MM.1S (cell line): ENCODE measurements at places on chromosomes 3 and 15.

DNA sequence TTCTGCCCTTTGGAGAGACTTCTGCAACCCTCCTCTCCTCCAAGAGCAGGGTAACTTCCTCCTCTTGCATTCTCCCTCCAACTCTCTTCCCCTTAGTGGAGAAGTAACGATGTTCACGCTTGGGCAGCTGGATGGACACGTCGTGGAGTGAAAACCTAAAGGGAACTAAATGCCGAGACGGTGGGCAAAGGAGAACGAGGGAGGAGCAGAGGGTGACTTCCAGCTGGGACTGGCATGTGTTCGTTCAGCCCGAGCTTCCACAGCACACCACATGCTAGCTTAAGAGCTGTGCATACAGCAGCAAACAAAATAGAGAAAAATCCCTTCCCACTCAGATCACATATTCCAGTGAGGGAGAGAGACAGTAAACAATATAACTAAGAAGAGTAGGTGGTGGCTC, 179.8 kb downstream of the SLCO3A1 start:
- H3K4me3 ChIP-seq, result no peak overlapping the region
- no peak overlapping the region for H3K27ac ChIP-seq
- no peaks in the 10 kb centered on the region for H3K36me3 ChIP-seq
- H3K4me1 ChIP-seq, result no peaks in the 10 kb centered on the region

GRCh38 chr3:98322101-98322500, 31.6 kb upstream of the OR5K4 start:
- H3K4me1 ChIP-seq, result peaks cover 6% of the 10 kb centered on the region
- H3K4me3 ChIP-seq, result no peak overlapping the region
- H3K36me3 ChIP-seq, result no peaks in the 10 kb centered on the region
- no peak for DNase-seq
- H3K27me3 ChIP-seq, result no peaks in the 10 kb centered on the region
- no peak overlapping the region for H3K27ac ChIP-seq

- H3K27me3 ChIP-seq, result no peaks in the 10 kb centered on the region
- no peak for DNase-seq
- no peak overlapping the region for H3K27ac ChIP-seq
- H3K4me1 ChIP-seq, result no peaks in the 10 kb centered on the region
These were observed 9.2 kb downstream of the CD200R1 start for GRCh38 chr3:112965656-112966055.

- no peak overlapping the region for H3K4me3 ChIP-seq
- H3K4me1 ChIP-seq, result no peaks in the 10 kb centered on the region
- no peak for DNase-seq
- no peaks in the 10 kb centered on the region for H3K27me3 ChIP-seq
These were observed 29.0 kb downstream of the TMEM45A start for GRCh38 chr3:100521439-100521845.

DNA sequence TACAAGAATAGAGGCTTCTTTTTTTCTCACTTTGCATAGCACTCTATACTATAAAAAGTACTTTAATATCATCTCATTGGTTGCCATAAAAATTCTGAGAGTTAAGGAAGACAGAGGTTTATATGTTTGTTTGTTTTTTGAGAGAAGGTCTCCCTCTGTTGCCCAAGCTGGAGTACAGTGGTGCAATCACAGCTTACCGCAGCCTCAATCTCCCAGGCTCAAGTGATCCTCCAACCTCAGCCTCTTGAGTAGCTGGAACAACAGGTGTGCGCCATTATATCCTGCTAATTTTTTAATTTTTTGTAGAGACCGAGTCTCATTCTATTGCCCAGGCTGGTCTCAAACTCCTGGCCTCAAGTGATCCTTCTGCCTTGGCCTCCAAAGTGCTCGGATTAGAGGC, 250.2 kb downstream of the LPP start:
- DNase-seq, result no peak
- peaks cover 30% of the 10 kb centered on the region for H3K27me3 ChIP-seq
- H3K4me3 ChIP-seq, result no peak overlapping the region
- H3K36me3 ChIP-seq, result no peaks in the 10 kb centered on the region
- peaks cover 10% of the 10 kb centered on the region for H3K4me1 ChIP-seq

DNA sequence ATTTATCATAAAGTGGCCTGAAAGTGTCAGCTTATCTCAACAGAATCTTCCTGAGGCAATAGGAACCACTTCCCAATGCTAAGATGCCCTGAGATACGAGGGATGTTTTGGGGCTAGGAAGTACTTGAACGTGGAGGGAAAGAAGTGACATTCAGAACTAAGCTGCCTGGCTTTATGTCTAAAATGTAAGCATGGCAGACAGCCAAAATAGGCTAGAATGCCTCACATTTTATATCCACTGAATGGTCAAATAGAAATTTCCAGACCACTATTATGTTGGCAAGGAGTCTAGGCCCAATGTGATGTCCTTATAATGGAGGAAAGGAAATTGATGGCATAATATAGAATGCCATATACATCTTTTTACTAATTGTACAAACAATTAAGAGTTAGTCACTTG, 154.9 kb downstream of the PEX5L start:
- no peak for DNase-seq
- H3K27ac ChIP-seq, result 0 out of 2 replicates have a peak overlapping the region, but pooled peaks have one; percentile 40
- no peaks in the 10 kb centered on the region for H3K27me3 ChIP-seq
- H3K4me3 ChIP-seq, result no peak overlapping the region
- no peaks in the 10 kb centered on the region for H3K36me3 ChIP-seq
- peaks cover 8% of the 10 kb centered on the region for H3K4me1 ChIP-seq

- H3K27me3 ChIP-seq, result no peaks in the 10 kb centered on the region
- no peak overlapping the region for H3K27ac ChIP-seq
- H3K4me3 ChIP-seq, result no peak overlapping the region
- no peaks in the 10 kb centered on the region for H3K4me1 ChIP-seq
- H3K36me3 ChIP-seq, result no peaks in the 10 kb centered on the region
These were observed 283.9 kb downstream of the TAFA4 start for GRCh38 chr3:68648494-68648893.

DNA sequence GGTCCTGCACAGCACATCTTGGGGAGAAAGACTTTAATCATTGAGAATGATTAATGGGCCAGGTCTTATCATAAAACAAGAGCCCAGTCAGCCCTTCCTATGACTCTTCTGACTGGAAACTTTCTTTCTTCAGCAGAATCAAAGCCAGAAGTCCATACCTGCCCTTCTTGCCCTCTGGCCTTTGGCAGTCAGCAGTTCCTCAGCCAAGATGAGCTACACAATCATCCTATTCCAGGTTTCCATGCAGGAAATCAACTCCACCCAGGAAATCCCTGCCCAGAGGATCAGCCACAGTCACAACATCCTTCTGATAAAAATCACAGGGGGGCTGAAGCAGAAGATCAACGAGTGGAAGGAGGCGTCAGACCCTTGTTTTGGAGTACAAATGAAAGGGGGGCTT, 26.9 kb downstream of the ZNF589 start:
- H3K4me1 ChIP-seq, result no peaks in the 10 kb centered on the region
- DNase-seq, result no peak
- H3K27me3 ChIP-seq, result no peaks in the 10 kb centered on the region

- no peaks in the 10 kb centered on the region for H3K4me1 ChIP-seq
- DNase-seq, result no peak
- no peaks in the 10 kb centered on the region for H3K36me3 ChIP-seq
- H3K27me3 ChIP-seq, result no peaks in the 10 kb centered on the region
- H3K27ac ChIP-seq, result no peak overlapping the region
These were observed 10.3 kb downstream of the MASP1 start for GRCh38 chr3:187281191-187281714.

GRCh38 chr3:39192490-39193092, at the start of gene XIRP1:
Gene XIRP1, minus strand, starts transcription at chr3:39192595. Its CDS starts 3,150 bp downstream, at chr3:39189445.
- DNase-seq, result no peak
- H3K27me3 ChIP-seq, result no peaks in the 10 kb centered on the region
- H3K4me1 ChIP-seq, result peaks cover 41% of the 10 kb centered on the region
- H3K27ac ChIP-seq, result peak within 1 kb of the TSS; percentile 46; the same call in 1 of the 2 replicates
- H3K36me3 ChIP-seq, result no peaks in the 10 kb centered on the region

GRCh38 chr15:62565634-62566026, 400.5 kb upstream of the C2CD4B start:
- no peak for DNase-seq
- H3K4me3 ChIP-seq, result no peak overlapping the region
- no peaks in the 10 kb centered on the region for H3K4me1 ChIP-seq
- no peak overlapping the region for H3K27ac ChIP-seq
- H3K36me3 ChIP-seq, result no peaks in the 10 kb centered on the region
- H3K27me3 ChIP-seq, result no peaks in the 10 kb centered on the region

- H3K27me3 ChIP-seq, result no peaks in the 10 kb centered on the region
- H3K27ac ChIP-seq, result no peak overlapping the region
- peaks cover 5% of the 10 kb centered on the region; the same call in 1 of the 2 replicates for H3K4me1 ChIP-seq
- H3K4me3 ChIP-seq, result no peak overlapping the region
These were observed 9.5 kb downstream of the ITGB5 start for GRCh38 chr3:124877674-124878073.

- DNase-seq, result no peak
- H3K4me1 ChIP-seq, result no peaks in the 10 kb centered on the region
- no peaks in the 10 kb centered on the region for H3K27me3 ChIP-seq
- no peaks in the 10 kb centered on the region for H3K36me3 ChIP-seq
These were observed 500.9 kb downstream of the SOX2 start for GRCh38 chr3:182212479-182213076.

- H3K27me3 ChIP-seq, result no peaks in the 10 kb centered on the region
- DNase-seq, result no peak
- no peaks in the 10 kb centered on the region for H3K4me1 ChIP-seq
- H3K4me3 ChIP-seq, result no peak overlapping the region
- no peaks in the 10 kb centered on the region for H3K36me3 ChIP-seq
- no peak overlapping the region for H3K27ac ChIP-seq
These were observed 85.6 kb downstream of the OSBPL10 start for GRCh38 chr3:31895471-31895870.

GRCh38 chr15:36877294-36877693, 223.1 kb downstream of the MEIS2 start:
- H3K4me1 ChIP-seq, result no peaks in the 10 kb centered on the region
- H3K36me3 ChIP-seq, result no peaks in the 10 kb centered on the region
- no peaks in the 10 kb centered on the region for H3K27me3 ChIP-seq
- no peak for DNase-seq
- peak overlapping the region; percentile 50; the same call in 1 of the 2 replicates for H3K4me3 ChIP-seq
- H3K27ac ChIP-seq, result peak overlapping the region; percentile 0; the same call in 1 of the 2 replicates

GRCh38 chr3:115693868-115694267, 70.6 kb downstream of the GAP43 start:
- H3K27me3 ChIP-seq, result no peaks in the 10 kb centered on the region
- H3K4me3 ChIP-seq, result no peak overlapping the region
- H3K4me1 ChIP-seq, result no peaks in the 10 kb centered on the region
- H3K36me3 ChIP-seq, result no peaks in the 10 kb centered on the region
- no peak for DNase-seq
- H3K27ac ChIP-seq, result no peak overlapping the region

DNA sequence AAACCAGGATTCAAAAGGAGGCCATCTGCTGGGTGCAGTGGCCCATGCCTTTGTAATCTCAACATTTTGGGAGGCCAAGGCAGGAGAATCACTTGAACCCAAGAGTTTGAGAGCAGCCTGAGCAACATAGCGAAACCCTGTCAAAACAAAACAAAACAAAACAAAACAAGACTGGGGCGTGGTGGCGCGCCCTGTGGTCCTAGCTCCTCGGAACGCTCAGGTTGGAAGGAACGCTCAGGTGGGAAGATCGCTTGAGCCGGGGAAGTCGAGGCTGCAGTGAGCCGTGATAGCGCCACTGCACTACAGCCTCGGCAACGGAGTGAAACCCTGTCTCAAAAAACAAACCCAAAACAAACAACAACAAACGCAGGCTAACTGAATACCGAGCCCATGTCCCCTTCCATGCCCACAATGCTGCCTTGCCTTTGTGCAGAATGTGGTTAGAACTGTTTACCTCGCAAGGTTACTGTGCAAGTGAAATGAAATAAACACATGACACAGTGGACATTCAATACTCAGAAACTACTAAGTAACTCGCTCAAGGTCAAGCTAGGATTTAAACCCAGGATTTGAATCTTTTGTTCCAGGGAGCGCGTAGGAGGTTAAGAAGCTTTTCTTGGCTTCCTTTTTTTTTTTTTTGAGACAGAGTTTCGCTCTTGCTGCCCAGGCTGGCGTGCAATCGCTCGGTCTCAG, 766 bp upstream of the EMC4 start:
- H3K4me1 ChIP-seq, result no peaks in the 10 kb centered on the region
- H3K4me3 ChIP-seq, result peak overlapping the region; percentile 72
- no peaks in the 10 kb centered on the region for H3K27me3 ChIP-seq

- no peak overlapping the region for H3K27ac ChIP-seq
- DNase-seq, result no peak
- peaks cover 9% of the 10 kb centered on the region for H3K4me1 ChIP-seq
- H3K4me3 ChIP-seq, result peak overlapping the region; percentile 90
These were observed 910 bp upstream of the ABHD6 start for GRCh38 chr3:58236527-58237237.

DNA sequence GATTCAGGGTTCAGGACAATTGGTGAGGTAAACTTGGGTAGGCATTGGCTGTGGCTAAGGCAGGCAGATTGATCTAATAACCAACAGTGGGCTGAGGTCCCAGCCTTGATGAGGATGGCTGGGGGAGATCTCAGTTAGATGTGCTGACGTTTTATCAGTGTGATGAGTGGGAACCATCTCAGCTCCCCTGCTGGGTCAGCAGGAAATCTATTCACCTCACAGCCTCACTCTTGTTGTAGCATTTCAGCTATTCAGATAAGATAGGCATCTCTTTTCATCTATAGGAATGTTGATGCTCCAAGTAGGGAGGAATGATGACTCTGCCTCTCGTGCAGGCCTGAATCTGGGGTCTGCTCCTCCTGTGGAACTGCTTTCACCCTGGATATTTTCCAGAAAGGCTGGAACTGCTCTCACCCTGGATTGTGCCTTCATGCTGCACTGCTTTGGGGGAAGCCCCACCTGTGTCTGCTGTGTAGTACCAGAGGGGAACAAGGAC, 973.7 kb downstream of the NSUN3 start:
- H3K27ac ChIP-seq, result no peak overlapping the region
- no peak overlapping the region for H3K4me3 ChIP-seq
- H3K4me1 ChIP-seq, result no peaks in the 10 kb centered on the region
- DNase-seq, result no peak
- no peaks in the 10 kb centered on the region for H3K27me3 ChIP-seq

- no peak overlapping the region for H3K27ac ChIP-seq
- H3K4me1 ChIP-seq, result no peaks in the 10 kb centered on the region
- DNase-seq, result no peak
- H3K36me3 ChIP-seq, result no peaks in the 10 kb centered on the region
- H3K4me3 ChIP-seq, result no peak overlapping the region
These were observed 113.9 kb downstream of the ABI3BP start for GRCh38 chr3:100879195-100879810.

- no peak overlapping the region for H3K27ac ChIP-seq
- no peak overlapping the region for H3K4me3 ChIP-seq
- DNase-seq, result peak; percentile 59
- H3K4me1 ChIP-seq, result 0 out of 2 replicates have a peak, but pooled peaks cover 3% of the 10 kb centered on the region
These were observed 38.2 kb upstream of the RHO start for GRCh38 chr3:129490273-129490675.
